ENCODE measurements at places on chromosomes 6 and 20.

- peak; percentile 7 for DNase-seq
These were observed 2.6 kb upstream of the CENPW start for GRCh38 chr6:126337323-126337722.

GRCh38 chr6:170114187-170114945 lies 176.5 kb downstream of the DLL1 start:
- no peak for DNase-seq

GRCh38 chr20:57911512-57912226 lies 201.9 kb upstream of the PMEPA1 start:
- no peak for DNase-seq

- DNase-seq, result no peak
These were observed 777.9 kb downstream of the TENT5A start for GRCh38 chr6:80974579-80974978.

DNA sequence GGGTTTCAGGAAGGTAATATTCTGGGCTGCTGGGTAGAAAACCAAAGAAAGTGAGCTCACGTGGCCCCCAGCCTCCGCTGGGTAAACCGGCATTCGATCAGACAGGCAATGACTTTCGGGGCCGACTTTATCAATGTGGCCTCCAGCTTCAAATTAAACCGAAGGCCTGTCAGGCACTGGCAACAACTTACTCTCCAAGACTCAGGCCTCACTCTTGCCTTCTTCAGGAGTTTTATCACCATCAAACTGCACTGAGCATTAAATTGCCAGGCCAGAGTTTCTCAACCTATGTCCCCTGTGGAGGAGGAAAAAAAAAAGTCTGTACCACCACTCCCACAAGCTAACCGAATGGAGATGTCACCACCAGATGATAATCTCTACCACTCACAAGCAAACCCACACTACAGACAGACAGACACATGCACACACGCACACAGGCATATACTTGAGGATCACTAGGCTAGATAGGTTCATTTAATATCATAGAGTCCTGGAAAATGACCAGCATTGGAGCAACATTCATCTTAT lies 1.1 kb upstream of the MBOAT1 start:
- no peak for DNase-seq

- DNase-seq, result no peak
These were observed 10.1 kb upstream of the SULF2 start for GRCh38 chr20:47795214-47795907.

DNA sequence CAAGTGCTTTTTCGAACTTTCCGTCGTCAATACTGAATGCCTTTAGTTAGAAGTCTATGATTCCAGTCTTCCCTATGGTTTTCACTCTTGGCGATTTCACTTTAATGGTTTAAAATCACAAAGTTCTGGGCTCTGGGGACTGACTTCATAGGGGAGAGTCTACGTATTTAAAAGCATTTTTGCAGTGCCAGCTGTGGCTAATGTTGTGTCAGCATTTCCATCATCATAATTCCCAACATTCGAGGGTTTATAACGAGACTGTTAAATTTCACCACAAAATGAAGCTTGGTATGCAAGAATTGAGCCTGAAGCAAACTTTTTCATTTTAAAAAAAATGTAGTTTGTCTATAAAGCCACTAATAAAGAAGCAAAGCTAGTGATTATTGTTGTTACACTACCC lies 242.7 kb downstream of the SOX4 start:
- no peak for DNase-seq

GRCh38 chr6:149140137-149140909 lies 177.2 kb upstream of the TAB2 start:
- peak; percentile 35 for DNase-seq

- no peak for DNase-seq
These were observed 8.9 kb downstream of the HELZ2 start for GRCh38 chr20:63565021-63565698.

DNA sequence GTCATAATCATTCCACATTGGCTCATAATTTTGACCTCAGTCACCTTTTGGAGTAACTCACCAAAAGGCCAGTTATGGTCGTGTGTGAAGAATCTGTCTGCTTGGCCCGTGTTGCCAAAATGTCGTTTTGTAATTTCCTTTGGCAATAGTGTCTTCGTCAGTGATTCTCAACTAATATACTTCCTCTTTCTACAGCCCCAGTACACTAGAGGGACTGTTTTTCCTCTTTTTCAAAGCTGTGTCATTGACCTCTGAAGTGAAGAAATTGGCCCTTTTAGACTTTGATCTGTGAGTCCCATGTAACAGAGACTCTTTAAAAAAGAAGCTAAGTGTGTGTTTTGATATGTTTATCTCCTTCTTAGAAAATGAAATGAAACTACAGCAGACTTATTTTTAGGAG lies 5.2 kb downstream of the FOXO3 start:
- peak; percentile 44 for DNase-seq

- DNase-seq, result no peak
These were observed 485 bp downstream of the ADISSP start for GRCh38 chr20:3767110-3767426.

GRCh38 chr6:41335943-41336342 lies 535 bp downstream of the NCR2 start:
- no peak for DNase-seq

- DNase-seq, result no peak
These were observed 6.5 kb downstream of the NEDD9 start for GRCh38 chr6:11226005-11226404.

DNA sequence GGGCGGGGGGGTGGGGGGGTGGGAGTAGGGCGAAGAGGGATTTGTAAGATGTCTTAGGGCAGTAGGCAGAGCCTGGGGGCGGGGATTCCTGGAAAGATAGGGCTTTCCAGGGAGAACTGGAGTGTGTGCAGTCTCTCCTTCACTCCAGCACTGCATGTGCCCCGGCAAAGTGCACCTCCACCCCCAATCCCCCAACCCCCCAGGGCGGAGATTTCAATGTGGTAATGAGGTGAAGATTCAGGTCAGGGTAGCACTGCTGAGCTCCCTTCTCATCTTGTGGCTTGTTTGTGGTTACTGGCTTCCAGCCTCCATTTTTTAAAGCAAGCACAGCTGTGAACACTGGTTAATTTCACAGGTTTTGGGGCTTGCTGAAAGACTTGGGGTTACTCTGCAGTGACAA lies 5.9 kb downstream of the TMEM239 start:
- DNase-seq, result peak; percentile 60

GRCh38 chr6:131755597-131755996 lies 44.8 kb upstream of the CTAGE9 start:
- no peak for DNase-seq

GRCh38 chr6:150599199-150600009 lies at the start of gene PLEKHG1:
TSS of gene PLEKHG1 (plus strand) at chr6:150599885. CDS start at chr6:150733682, 133,797 bp downstream.
- DNase-seq, result peak; percentile 89

DNA sequence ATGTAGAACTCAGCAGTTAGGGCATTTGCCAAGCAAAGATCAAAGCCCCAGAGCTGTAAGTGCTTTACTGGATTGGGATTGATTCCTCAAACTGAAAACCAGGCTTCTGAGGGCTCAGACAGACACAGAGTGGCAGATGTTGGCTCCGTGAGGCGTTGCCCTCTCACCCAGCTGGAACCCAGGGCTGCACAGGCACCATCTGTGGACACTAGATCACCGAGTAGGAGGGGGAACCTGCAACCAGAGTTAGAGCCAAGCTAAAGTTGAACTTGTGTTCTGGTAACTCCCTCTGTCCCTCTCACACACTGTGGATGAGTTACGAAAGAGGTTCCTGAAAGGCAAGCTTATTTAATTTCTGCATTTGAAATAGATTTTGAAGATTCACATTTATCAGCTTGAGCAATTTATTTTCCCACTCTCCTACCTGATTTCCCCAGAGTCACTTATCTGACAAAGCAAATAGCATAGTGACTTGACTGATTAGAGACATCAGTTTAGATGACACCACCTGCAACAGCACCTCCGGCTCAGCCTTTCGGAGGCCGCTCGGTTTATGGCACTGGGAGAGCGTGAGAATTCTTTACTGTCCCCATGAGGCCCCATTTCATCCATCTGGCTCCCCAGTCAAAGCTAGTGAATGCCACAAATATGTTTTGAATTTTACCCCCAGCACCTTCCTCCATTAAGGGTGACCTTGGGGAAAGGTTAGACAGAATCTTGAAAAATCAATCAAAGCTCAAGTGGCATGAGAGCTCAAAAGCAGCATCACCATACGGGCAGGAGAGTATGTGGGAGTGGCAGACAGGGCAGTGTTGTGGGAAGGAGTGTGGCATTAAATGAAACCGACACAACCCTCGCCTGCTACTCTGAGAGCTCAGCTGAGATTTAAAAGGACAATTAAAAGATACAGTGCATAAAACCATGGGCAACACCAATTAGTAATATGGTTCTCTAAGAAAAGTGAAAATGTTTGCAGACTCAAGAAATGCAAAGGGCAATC lies 48.5 kb downstream of the RPF2 start:
- no peak for DNase-seq

- no peak for DNase-seq
These were observed 91.0 kb downstream of the TOX2 start for GRCh38 chr20:44005661-44006060.

GRCh38 chr6:122845916-122846612 lies 57.0 kb downstream of the SMPDL3A start:
- DNase-seq, result no peak

GRCh38 chr20:25230166-25230831 lies 17.6 kb upstream of the PYGB start:
- no peak for DNase-seq

DNA sequence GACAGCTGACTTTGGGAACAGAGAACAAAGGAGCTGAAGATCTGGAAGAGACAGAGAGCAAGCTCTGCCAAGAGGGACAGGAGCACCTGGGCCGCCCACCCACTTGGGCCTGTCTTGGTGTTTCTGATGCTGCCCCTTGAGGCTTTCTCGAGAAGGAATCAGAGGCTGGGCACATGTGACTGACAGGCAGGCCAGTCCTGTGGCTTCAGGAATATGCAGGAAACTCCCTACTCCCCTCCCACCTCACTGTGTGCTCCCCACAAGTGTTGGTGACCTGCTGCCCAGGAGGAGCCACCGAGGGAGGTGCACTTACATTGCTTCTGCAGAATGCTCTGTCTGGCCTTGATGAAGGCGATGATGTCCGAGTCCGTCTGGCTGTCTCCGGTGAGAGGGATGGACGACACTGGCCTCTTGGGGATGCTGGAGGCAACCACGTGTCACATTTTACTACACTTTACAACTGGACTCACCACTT lies 20.9 kb upstream of the KCNK16 start:
- no peak for DNase-seq

GRCh38 chr6:72946774-72947173 lies 278.5 kb downstream of the KHDC1L start:
- no peak for DNase-seq

- no peak for DNase-seq
These were observed 292.3 kb upstream of the EYS start for GRCh38 chr6:65999288-65999791.

DNA sequence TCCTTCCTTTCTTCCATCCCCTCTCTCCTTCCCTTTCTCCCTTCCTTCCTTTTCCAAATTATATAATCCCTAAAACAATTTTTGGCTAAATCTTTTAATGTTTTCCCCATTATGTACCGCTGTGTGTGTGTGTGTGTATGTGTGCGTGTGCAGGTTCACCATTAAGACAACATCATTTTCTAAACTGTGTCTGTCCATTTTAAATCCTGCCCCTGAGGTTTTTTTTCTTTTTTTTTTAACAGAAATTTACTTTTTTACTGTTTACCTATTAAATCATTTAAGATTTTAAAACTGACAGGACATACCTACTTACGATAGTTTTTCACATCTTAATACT lies 366.3 kb upstream of the EPHA7 start:
- DNase-seq, result no peak

GRCh38 chr20:63490416-63490815 lies 8.5 kb downstream of the EEF1A2 start:
- DNase-seq, result no peak

- DNase-seq, result no peak
These were observed 45.6 kb downstream of the APCDD1L start for GRCh38 chr20:58469616-58470015.

DNA sequence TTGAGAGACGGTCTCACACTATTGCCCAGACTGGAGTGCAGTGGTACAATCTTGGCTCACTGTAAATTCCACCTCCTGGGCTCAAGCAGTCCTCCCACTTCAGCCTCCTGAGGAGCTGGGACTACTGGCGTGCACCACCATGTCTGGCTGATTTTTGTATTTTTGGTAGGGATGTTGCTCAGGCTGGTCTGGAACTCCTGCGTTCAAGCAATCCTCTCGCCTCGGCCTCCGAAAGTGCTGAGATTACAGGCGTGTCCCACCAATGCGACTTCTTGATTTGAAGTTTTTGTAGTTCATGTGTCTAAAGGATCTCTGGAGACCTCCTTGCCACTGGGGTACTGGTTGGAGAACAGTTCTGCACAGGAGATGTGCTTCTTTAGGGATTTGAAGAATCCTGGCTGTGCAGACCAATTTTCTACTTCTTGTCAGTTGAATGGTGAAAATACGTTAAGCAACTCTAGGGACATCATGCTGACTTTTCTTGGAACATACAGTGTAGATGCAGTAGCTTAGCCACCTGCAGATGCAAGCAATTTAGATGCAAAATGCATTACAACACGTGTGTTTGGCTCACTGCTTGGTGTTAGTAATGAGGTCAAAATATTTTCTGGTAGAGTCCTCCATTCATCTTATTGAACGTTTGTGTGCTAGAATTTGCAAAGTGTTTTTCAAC lies 28.2 kb downstream of the SYTL3 start:
- no peak for DNase-seq

DNA sequence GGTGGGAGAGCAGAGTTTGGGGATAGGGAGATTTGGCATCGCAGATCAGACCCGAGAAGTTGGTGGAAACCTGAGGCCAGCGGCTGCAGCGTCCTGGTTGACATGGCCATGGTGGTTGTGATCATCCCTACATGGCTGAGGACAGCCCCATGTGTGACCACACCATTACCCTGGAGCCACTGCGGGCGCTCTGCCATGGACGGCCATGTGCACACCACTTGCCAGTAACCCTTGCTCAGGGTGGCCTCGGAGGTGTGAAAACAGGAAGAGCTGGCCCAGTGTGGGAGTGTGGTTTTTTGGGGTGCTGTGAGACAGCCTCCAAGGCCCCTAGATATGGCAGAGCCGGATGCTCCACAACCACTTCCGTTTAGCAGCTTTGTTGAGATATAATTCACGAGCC lies 64.4 kb downstream of the TMEM242 start:
- DNase-seq, result no peak

- no peak for DNase-seq
These were observed 49.5 kb downstream of the EPB41L2 start for GRCh38 chr6:131013495-131013894.

DNA sequence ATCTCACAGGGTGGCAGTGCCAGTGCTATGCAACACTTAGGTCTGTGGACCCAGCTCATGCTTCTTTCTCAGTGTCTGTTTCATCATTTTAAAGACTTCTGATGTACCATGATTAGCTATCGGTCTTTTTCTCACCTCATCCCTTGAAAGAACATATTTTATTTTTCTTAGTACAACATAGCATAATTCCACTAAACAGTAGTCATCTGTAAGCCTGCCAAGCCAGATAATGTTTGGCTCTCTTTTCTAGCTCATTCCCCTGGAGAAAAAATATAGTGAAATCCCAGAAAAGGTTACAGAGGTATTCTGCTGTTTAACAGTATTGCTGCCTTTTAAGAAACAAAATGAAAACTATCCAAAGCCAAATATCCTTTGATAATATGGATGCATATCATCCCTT lies 177.0 kb upstream of the MMS22L start:
- no peak for DNase-seq
